DMS 273 treated with DMSO at 0.1 percent for 48 hours (cell line): ENCODE measurements at places on chromosomes 7 and 10.

GRCh38 chr7:50314836-50315592, 10.5 kb downstream of the IKZF1 start:
- DNase-seq: no peak

DNA sequence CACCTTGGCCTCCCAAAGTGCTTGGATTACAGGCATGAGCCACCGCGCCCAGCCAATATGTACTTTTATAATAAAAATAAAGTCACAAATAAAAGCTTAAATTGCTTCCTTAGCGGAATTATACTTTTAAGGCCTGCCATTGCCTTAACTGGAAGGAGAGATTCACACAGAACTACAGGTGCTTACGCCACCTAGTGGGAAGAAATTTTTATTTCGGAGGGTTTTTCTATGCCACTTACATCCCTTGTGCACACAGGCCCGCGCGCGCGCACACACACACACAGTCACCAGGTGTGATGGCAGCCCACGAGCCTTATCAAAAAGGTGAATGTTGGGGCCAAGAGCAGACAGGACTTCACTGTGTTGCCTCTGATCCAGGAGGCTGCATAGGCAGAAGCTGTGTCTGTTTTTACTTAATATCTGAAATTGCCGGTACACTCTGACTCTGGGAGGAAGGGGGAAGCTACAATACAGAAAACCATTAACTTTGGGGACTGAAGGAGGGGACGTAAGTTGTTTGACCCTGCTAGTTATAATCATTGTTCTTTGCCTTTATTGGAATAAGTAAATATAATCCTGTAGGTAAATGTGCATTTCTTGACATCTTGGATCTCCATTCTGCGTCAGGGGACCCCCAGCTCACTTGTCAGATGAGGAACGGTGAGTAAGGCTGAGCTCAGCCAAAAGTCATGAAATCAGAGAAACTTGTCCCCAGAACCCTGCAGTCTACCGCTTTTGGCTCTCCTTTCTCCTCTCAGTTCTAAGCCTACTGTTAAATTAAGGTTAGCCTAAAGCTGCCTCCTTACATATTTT, 87.1 kb downstream of the SLC16A9 start:
- no peak for DNase-seq

DNA sequence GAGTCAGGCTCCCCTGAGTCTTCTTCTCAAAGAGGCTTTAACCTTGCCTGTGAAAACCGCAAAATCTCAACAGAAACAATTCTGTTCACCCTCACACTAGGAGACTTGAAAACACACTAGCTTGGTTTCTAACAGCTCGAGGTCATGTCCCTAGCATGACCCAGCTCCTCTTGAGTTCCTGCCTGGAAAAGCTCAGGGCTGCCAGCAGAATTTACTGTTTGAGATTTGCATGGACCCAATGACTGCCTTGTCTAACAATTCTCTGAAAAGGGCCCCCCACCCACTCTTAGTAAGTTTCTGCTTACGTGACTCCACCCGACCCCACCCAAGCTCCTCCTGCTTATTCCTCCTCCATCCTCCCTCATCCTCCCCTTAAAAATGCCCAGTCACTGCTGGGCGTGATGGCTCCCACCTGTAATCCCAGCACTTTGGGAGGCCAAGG, 85.1 kb upstream of the KMT2C start:
- DNase-seq: no peak

GRCh38 chr10:122232769-122233168, 38.3 kb upstream of the BTBD16 start:
- DNase-seq: no peak

DNA sequence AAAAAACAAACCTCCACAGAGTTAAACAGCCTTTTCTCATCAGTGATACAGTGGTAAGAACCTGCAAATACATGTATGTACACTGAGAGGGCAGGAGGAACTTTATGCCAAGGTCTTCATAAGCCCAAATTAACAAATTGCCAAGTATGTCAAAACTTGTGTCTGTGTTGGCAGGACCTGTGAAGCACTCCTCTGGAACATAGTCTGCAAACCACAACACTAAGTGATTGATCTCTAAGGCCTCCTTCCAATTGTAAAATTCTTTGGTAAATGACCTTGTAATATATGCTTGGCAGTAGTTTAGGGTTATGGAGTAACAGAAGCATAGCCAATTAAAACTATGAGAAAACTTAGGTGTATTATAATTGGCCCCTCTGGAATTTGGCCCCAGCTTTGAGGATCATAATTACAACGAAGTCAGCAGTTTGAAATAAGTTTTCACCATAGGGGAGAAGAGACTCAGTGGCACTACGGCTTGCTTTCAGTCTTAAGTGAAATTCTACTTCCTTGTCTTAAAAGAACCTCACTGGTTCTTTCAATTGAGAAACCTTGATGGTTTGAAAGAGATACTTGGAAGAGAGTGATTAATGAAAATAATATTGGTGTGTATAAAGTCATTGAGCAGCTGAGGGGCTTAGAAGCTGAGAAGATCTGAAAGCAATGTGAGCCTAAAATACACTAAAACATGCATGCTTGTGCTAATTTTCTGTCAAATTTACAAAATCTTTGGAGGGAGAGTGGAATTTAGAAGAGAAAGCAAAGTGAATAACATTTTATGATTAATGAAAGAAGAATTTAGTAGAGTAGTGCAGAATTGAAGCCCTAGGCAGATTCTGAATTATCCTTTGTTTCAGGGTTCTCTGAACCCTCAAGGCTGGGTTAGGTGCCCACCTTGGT, 57.6 kb downstream of the CNNM2 start:
- no peak for DNase-seq

GRCh38 chr10:116989439-116989838, 15.5 kb downstream of the SHTN1 start:
- no peak for DNase-seq

DNA sequence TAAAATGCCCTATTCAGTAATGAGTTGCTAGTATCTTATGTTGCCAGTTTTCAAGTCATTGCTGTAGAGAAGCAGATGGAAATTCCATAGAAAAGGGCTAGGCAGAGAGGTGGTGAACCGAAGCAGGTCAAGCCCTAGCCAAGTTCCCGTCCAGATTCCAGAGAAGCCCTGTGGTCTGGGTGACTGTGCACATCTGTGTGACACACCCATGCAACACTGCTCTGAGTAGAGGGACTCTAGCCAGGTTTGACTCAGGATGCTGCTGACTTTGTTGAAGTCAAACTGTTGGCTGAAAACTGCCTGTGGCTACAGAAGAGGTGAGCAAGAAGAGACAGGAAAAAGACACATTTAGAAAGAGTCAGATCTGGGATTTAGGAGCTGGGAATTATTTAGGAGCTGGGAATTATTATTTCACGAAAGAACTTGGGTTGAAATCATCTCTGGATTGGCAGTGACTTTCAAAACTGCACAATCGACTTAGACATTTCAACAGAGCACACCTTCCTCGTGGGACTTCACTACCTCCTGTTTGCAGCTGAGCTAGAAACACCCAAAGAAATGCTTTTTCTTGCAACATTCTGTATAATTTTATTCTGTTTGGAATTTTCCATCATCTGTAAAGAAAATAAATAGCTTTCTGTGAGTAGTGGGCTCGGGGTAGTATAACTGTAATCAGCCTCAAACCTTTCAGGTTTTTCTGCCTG, 149.1 kb upstream of the PRKCQ start:
- DNase-seq: no peak

DNA sequence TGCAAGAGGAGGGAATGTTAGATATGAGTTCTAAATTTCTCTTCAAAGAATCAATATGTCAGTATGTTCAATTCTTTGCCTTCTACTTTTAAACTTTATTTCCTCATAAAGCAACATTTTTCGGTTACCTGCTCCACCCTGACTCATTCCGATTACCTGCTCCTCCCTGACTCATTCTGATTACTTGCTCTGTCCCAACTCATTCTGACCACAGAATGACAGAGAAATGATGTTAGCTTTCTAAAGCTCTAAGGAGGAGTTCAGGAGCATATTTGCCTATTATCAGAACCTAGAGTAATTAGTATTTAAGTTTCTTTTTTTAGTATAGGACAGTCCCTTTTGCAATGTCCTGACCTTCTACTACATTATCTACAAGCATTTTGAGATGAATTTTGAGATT, 24.5 kb upstream of the PPP1R9A start:
- DNase-seq: no peak

GRCh38 chr7:146503844-146504243, 387.2 kb downstream of the CNTNAP2 start:
- DNase-seq: no peak

GRCh38 chr7:74656441-74656836, 1.1 kb upstream of the GTF2I start:
- DNase-seq: peak; percentile 57

DNA sequence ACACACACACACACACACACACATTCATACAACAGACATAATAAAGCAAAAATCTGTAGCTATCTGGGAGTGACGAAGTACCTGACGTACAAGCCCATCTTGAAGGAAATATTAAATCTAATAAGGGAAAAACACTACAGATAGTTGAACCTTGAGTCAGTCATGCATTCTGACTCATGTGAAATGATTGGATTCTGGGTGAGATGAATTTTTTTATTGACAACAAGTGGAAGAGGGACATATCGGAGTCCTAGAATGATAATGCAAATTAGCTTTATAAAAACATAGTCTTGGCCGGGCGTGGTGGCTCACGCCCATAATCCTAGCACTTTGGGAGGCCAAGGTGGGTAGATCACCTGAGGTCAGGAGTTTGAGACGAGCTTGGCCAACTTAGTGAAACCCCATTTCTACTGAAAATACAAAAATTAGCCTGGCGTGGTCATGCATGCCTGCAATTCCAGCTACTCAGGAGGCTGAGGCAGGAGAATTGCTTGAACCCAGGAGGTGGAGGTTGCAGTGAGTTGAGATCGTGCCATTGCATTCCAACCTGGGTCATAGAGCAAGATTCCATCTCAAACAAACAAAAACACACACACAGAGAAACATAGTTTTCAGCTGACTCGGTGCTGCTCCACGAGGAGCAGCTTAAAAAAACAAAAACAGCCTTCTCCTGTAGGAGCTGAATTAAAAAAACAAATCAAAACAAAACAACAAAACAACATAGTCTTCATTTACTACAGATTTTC, 154.4 kb upstream of the MKLN1 start:
- DNase-seq: no peak

DNA sequence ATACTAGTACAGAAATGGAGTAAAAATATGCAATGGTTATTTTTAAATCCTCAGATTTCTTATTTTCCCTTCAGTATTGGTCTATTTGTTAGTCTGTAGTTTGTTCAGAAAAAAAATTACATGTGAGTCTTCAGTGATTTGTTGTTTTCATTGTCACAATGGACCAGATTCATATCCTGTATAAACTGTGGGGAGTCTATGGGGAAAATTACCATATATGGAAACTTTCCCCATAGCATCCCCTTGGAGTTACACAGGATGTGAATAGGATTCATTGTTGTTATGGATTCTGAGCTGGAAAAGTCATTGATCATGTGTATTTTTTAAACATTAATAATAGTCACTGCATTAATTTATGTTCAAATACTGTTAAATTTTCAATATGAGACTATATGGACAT, 72.6 kb downstream of the ST7 start:
- no peak for DNase-seq

DNA sequence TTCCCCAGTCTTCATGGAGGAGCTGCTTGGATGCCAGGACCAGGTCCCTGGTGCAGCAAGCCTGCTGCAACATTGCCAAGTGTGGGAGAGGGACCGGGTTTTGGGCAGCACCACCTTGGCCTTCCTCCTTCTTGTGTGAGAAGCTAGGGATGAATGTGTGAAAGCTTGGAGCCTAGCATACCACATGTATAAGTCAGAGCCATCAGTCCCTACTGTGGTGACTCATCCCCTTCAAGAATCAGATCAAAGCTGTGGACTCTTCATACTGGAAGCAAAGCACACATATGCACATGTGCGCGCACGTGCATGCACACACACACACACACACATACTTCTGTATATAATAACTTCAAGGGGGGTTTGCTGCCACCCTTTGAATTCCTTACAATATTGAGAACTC, 527.8 kb downstream of the LRMDA start:
- no peak for DNase-seq

DNA sequence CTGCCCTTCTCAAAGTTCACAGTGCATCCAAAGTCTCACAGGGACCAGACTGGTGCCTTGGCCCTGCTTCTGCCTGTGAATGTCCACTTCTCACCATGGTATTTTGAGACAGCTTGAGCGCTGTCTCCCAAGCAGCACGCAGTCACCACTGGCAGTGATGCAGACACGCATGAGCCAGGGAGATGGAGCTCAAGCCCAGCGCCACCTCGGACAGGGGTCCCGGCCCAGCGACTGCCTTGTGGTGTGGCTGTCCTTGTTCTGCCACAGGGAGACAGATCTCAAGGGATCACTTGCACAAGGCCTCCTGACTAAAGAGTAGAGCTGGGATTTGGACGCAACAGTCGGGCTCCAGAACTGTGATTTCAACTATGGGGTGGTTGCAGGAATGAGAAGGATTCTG, 92.6 kb upstream of the MBL2 start:
- DNase-seq: no peak

GRCh38 chr10:104267721-104268404, 1.1 kb upstream of the GSTO2 start:
- DNase-seq: no peak

- peak; percentile 71 for DNase-seq
These were observed 8.0 kb upstream of the ZNRF2 start for GRCh38 chr7:30276203-30276900.

DNA sequence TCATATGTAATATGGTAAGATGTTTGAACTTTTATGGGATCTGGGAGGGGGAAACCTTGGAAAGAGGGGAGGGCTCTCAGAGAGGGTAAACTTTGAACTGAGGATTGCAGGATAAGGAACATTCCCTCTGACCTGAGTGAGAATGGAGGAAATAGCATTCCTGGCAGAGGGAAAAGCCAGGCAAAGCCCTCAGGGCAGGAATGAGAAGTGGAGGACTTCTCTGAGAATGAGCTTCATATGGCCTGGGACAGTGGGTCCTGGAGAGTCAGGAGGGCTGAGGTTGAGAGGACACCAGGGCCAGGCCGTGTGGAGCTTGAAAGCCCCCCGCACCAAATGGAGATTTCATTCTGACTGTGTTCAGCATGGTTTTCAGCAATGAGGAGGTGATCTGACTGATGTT, 34.2 kb downstream of the NPVF start:
- DNase-seq: no peak

DNA sequence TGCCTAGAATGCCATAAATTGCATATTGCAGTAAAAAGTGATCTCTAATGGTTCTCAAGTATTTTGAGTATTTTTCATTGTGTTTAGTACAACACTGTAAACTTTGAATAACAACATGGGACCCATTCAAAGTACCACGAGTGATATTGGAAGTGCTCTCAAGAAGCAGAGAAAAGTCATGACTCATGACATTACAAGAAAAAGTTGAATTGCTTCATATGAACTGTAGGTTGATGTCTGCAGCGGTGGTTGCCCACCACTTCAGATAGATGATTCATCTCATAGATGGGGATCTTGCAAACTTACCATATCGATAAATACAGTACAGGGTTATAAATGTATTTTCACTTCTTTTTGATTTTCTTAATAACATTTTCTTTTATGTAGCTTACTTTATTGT, 33.9 kb downstream of the ENTPD1 start:
- DNase-seq: no peak
